ENCODE measurements at places on chromosomes 7 and 10.

DNA sequence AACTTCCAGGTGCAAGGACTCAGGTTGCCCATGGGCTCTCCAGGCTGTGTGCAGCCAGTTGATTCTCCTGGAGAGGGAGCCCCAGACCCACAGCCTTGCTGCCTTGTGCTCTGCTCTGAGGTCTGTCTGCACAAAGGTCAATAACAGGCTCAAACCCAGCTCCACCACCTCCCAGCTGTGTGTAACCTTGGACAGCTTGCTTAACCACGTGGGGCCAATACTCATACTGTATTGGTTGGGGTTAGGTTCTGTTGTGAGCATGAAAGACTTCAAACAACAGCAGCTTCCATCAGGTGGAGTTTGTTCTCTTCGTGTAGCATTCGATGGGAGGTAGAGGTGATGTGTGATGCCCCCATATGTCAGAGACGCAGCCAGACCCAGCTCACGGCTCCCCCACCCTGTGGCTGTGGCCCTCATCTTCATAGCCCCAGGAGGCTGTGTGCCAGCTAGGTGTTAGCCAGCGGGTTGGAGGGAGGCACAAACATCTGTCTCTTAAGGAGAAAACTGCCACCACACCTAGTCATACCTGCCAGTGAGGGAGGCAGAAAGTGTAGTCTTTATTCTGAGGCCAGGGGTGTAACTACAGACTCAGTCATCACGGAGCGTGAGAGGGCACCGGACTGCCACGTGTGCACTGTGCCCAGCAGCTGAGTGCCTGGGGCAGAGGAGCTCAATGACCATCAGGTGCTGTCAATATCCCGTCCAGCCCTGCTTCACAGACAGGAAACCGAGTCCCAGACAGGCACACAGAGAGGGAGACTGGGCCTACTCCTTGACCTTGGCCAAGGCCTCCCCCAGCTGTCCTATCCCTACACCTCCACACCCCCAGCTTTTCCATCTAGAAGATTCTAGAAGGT is 8.1 kb upstream of the POLD2 start:
- no peak for DNase-seq

- no peak for DNase-seq
Measured at GRCh38 chr7:89091550-89091949, 296.0 kb upstream of the TEX47 start.

DNA sequence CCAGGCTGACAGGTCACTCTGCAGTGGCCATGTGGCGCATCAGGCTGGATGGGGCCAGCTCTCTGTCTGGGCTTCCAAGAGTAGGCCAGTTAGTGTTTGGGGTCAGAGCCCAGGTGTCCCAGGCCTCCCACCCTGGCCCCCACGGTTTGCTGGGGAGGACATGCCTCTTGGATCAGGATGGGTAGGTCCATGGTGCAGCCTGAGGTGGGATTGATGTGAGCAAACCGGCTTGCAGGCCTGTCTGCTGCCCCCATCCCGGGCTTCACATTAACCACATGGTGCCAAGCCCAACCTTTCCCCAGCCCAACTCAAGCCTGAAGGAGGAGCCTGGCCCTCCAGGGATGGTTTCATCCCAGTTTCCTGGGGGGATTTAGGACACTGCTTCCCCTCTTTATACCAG is 39.2 kb downstream of the LDB3 start:
- DNase-seq: no peak

GRCh38 chr10:109633846-109634245 is 289.5 kb downstream of the XPNPEP1 start:
- no peak for DNase-seq

GRCh38 chr7:32582036-32582435 is 86.7 kb downstream of the AVL9 start:
- no peak for DNase-seq

GRCh38 chr10:129971381-129972144 is 7.5 kb upstream of the EBF3 start:
- DNase-seq: no peak

GRCh38 chr10:58590924-58591323 is 78.3 kb downstream of the BICC1 start:
- DNase-seq: no peak

DNA sequence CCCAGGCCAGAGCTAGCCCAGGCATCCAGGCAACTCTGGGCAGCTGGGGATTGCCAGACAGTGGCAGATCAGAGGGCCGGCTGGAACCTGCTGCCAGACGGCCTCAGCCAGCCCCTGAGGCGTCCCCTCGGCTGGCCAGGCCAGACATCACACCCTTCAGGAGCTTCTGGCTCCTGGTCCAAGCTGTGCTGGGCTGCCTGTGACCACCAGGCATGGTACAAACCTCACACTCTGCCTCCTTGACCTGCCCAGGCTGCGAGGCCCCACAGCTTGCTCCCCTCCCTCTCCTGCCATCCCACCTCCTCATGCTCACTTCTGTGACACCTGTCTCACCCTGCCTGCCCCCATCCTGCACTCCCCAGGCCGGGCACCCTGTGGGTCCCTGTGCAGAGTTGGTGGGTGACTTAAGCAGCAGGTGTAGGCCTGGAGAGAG is 5.7 kb downstream of the DEPP1 start:
- DNase-seq: no peak

DNA sequence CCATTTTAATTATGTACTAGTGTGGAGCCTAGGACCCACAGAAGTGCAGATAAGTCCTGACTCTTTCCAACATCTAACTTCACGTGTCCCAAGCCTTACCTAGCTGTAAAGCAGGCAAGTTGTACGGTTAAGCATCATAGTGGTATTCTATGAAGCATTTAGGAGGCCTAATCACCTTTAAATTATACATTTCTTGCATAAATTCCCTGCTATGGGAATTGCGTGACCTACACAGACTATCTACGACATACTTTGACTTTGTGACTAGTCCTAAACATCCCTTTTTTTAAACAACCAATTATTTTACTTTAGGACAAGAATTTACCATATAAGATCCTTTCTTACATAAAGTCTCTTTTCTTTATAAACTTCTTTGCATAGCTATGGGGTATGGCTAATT is 37.7 kb upstream of the LRGUK start:
- no peak for DNase-seq

DNA sequence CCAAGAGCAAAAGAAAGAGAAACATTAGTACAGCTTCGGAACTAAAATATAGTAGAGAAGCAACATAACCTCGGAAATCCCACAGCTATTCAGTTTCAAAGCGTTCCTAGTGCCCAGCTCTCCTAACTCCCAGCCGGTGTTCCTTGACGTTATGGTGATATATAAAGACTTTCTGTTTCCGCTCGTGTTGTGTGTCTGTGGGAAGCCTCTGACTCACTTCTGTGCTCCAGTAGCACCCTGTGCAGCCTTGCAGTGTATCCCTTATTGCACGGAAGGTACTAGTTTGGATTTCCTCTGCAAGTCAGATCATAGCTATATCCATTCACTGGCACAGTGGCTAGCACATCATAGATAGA is 535 bp downstream of the ASAH2B start:
- no peak for DNase-seq

GRCh38 chr7:155790666-155791065 is 21.6 kb downstream of the SHH start:
- no peak for DNase-seq

Measured in activated T-helper 9 cell treated with anti-CD3 and anti-CD28 coated beads, Interleukin-2, amount 50 U/mL, for 16 hours (primary cell).